Activated T-cell treated with anti-CD3 and anti-CD28 coated beads for 4 hours (primary cell): ENCODE measurements at places on chromosomes 4 and X.

- no peak for DNase-seq
These were observed 1.3 kb downstream of the LPAR4 start for GRCh38 chrX:78748846-78749245.

DNA sequence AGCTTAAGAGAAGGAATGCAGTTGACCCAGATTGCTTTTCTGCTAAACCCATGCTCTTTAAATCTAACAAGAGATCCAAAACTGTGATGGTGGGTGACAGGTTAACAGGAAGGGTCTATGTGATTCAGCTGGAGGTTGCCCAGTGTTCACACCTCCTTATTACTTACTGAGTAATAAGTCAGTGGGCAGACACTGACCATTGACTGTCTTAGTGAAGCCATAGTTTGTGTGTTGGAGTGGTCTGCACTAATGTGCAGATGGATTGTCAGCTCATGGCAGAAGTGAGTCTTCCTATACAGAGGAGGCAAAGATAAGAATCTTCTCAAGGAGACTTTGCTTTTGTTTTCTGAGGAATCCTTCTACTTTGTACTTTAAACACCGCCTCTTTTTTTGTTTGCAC is 15.2 kb upstream of the RUFY3 start:
- no peak for DNase-seq

- no peak for DNase-seq
These were observed 32.5 kb downstream of the WDR1 start for GRCh38 chr4:10083861-10084641.

DNA sequence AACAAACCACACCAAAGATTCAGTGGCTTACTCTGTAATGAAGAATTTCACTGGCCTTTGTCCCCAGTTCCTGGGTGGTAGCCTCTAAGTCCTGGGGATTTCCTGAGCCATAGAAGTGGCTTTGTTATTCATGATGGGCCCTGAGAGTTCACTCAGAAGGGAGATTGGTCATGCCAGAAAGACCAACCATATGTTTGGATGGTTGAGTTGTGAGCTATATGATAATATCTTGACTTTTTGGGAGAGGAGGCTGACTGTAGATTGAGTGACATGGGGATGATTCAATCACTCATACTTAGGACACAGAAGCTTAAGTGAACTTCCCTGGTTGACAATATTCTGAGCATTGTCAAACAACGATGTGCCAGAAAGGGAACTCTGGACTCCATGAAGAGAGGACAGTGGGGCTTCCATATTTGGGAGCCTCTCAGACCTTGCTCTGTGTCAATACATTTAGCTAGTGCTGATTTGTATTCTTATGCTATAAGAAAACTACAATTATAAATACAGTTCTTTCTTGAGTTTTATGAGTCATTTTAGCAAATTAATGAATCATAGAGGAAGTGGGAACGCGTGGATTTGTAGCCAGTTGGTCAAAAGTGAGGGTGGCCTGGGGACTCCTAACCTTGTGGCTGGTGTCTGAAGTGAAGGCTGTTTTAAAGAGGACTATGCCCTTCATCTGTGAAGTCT is 392.0 kb downstream of the GBA3 start:
- DNase-seq = no peak

- no peak for DNase-seq
These were observed 11.9 kb downstream of the SMIM31 start for GRCh38 chr4:164765833-164766232.

DNA sequence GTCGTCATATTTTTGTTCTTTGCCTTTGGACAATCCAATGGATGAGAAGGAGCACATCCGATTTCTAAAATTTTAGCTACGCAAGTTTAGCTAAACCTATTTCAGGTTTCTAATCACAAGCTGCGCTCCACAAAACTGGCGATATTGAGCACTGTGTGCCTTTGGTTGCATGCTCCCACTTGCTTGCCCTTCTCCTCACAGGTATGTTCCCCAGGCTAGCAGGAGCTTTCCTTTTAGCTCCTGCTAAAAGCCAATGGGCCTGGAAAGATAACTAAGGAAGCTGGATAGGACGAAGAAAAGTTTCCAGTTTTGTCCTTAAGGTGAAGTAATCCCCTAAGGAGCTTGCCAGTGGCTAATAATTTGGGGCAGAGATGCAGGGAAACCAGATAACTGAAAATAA is 975.2 kb downstream of the FSTL5 start:
- DNase-seq = no peak

- DNase-seq = no peak
These were observed 9.5 kb downstream of the DOK7 start for GRCh38 chr4:3472411-3473141.

DNA sequence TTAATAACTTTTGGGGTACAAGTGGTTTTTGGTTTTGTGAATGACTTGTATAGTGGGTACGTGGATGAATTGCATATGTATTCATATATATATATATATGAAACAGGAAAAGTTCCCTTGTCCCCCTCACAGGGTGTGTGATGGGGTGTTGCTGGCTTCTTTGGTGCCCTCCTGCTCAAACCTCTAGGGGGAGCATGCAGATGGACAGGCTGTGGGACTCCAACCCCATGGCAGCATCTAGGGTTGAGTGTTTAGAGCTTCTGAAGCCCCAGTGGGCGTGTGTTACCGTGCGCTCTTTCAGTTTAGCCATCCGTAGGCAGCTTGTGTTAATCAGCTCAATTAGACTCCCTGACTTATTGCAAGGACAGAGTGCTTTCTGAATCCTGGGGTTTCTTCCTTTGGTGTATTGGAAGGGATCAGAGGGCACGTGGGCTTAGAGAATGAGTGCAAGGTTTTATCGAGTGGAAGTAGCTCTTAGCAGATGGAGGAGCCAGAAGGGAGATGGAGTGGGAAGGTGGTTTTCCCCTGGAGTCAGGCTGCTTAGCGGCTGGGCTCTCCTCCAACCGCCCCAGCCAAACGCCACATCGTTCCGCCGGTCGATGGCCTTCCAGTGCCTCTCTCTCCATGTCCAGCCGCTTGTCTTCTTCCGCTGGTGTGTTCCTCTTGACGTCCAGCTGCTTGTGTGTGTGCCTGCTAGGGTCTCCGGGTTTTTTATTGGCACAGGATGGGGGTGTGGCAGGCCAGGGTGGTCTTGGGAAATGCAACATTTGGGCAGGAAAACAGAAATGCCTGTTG is 674.4 kb upstream of the LCORL start:
- no peak for DNase-seq

GRCh38 chr4:183276106-183276505 is 44.0 kb downstream of the CLDN22 start:
- DNase-seq = no peak

DNA sequence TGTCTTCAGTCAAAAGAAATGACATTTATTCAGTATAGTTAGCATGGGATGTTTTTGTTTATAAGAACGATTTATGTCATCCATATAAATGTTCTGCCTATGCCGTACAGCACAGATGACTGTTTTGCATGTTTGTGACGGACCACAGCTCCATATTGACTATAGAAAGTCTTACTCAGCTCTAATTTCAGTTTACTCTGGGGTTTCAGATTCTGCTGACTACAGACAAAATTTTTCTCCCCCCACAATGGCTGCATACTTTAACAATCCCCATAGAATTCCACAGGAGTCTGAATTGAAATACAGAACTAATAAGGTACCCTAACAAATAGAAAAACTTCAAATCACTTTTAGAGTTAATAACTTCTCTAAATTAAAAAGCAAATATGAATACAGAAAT is 191.0 kb downstream of the SCFD2 start:
- DNase-seq = no peak

- DNase-seq = no peak
These were observed 182.4 kb upstream of the CXXC4 start for GRCh38 chr4:104677116-104677515.

- DNase-seq = no peak
These were observed 149.0 kb downstream of the POU4F2 start for GRCh38 chr4:146787731-146788130.

DNA sequence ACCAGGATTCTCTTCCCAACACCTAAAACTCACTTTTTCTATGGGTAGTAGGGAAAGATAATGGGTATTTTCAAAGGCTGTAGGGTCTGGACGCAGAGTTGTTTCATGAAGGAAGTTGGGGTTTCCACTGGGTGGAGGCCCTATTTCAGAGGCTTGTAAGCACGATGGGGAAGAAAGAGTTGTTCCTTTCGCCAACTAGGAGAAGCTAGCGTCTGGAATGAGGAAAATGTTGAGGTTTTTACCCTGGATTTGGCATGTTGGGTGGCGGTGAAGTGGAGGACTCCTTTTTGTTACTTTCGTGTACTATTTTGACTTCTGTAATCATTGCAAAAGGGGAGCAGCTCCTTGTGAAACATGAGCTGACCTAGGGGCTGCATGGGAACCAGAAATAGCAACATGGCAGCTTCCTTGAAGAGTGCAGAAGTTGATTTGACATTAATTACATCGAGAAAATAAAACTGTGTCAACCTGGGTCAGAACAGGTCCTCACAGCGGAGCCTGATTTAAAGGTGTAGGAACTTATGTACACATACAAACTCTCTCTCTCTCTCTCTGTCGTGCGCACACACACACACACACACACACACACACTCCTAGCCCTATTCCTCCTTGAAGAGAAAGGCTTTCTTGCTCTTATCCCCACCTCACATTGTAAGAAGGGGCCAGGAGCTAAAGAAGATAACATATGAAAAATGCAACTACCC is 19.1 kb downstream of the VSIG4 start:
- no peak for DNase-seq

DNA sequence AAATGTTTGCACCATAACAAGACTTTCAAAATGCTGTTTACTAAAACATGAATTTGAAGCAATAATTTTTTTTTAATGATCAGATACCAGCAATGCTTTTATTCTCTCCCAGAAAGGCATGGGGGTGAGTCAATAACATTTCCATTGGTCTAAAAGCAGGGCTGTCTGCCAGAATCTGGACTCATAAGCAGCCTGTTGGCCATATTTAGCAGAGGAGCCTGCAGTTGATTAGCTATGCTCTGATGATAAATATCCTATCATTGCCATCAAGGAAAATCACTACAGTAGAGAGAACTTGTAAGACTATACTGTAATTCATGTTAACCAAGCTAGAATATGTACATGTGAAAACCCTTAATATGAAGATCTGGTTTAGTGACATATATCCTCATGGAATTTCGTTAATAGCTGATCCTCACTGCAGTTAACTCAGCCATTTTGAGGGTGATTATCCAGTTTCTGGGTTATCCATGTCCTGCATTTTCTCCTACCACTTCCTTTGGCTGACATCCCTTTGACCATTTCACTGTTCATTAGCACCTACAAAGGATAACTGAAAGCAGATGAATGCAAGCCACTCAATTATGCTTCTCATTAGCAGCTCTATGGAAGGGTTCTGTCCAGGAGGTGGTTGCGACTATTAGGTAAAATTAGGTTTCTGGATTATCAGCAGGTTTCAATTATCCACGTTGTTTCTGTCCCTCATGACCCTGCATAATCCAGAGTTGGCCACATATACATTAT is 72.9 kb upstream of the DIAPH2 start:
- DNase-seq = no peak

GRCh38 chrX:109845996-109846395 is 112.9 kb upstream of the ACSL4 start:
- no peak for DNase-seq

GRCh38 chrX:71214604-71215337 is 8.3 kb upstream of the GJB1 start:
- no peak for DNase-seq

DNA sequence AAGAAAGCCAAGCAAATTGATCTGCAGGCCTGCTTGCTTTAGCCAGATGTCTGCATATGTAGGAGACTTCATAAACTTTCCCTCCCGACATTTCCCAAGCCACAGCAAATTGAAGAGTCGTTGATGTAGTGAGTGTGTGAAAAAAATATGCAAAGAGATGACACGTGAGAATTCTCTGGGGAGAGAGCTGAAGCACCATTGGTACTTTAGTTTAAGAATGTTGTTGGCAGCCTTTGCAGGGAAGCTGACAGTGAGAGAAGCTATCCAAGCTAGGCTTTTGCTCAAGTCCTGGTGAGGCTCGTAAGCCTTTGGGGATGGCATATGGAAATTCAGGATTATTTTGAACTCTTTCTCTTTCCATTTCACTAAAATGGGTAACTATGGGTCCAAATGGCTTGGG is 87.5 kb downstream of the GLRA2 start:
- DNase-seq = no peak

DNA sequence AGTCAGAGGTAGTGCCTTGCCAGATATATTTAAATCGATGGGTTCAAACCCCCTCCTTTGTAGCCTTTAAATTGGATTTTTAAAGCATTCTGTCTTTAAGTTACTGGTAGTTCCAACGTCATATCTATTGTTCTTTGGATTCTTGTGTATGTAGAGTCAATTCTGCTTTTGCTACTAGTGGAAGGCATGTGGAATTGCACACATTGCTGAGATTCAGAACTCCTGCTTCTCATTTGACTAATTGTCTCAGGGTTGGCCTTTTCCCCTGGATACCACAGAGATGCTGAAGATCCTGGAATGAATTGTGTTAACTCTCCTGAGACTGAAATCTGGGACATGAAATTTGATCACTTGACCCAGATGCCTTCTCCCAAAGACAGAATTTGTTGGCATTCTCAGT is 328.3 kb upstream of the RPS6KA3 start:
- DNase-seq = no peak

DNA sequence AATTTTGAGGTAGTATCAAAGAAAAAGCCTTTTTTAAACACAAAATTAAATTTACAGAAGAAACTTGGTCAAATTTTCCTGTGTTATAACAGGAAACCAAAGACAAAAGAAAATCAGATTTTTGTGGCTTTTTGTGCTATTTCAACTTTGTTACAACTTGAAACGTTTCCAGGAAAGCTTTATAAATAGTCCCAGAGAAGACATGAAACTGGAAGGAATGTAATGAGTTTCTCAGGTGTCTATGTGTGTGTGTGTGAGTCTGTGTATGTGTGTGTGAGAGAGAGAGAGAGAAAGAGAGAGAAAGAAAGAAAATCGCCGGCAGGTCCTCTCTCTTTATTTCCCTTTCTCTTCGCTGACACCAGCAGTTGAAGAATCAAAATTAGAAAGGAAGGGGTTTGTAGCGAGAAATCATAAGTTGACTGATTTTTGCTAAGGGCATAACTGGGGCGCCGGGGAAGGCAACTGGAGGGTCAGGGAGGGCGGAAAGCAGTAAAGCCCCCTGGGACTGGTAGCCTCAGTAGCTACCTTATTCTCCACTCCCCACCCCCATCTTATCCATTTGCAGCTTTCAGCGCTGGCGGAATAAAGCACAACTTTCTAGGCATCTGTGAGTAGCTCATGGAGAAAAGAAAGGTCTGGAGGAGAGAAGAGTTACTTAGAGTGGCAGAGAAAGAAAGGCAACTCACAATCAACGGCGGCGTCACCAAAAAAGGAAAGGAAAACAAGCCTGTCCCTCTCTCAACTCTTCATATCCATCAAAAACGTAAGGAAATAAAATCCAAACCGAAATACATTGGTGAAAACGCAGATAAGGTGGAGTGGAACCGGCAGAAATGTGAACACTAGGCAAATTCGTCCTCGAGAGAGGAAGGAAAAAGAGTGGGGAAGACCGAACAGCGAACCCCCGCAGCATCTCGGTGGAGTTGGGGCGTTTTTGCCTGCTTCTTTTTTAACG is 1.3 kb downstream of the TMEM47 start:
- DNase-seq = no peak

DNA sequence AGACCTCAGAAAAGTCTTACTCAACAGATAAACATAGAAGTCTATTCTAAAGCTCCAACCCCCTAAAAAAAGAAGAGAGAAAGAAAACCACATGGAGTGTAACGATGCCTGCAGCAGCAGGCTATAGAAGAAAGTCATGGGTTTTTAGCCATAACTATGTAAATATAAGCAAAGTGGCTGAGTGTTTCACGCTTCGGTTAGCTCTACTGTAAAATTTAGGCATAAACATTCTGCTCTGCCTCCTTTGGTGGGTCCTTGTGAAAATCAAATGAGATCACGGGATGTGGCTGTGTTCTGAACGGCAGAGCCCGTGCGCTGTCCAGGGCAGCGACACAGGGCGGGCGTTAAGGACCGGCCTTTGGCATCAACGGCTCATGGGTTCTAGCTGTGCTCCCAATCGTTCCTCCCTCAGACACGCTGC is 78.4 kb downstream of the IRF2 start:
- no peak for DNase-seq
